ENCODE measurements at places on chromosomes 11 and 22.

GRCh38 chr11:121801394-121801748, 314.6 kb downstream of the BLID start:
- DNase-seq, result no peak

DNA sequence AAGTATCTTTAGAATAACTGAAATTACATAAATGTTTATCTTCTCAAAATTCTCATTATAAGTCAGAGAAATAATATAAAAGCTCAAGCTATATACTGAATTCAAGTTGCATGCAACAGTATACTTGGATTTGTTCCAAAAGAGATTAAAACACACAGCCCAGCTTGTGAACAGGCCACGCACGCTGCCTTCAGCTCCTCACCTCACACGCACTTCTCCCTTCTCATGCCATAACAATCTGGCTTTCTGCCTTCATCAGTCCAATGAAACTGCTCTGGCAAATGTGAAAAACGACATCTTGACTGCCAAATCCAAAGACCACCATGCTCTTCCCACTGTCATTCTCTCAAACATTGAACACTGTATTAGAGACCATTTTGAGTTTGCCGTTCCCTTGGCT, 22.1 kb downstream of the ATP6V1E1 start:
- DNase-seq, result no peak

DNA sequence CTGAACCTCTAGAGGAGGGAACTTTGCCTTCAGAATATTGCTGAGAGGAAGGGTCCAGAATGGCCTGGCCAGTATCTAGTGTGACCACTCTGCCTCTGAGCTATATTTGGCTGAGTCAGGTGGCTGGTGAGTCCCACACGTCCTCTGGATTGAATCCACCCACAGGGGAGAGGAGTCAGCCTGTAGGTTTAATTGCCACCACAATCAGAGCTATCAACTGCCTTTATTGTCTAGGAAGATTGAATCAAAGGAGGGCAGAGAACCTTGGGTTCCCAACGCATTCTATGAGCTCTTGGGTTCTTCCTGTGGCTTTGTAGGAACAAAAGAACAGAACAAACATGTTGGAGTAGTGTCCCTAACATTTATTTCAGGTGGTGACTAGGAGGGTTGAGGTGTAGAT, 67.7 kb downstream of the ST3GAL4 start:
- DNase-seq, result no peak

DNA sequence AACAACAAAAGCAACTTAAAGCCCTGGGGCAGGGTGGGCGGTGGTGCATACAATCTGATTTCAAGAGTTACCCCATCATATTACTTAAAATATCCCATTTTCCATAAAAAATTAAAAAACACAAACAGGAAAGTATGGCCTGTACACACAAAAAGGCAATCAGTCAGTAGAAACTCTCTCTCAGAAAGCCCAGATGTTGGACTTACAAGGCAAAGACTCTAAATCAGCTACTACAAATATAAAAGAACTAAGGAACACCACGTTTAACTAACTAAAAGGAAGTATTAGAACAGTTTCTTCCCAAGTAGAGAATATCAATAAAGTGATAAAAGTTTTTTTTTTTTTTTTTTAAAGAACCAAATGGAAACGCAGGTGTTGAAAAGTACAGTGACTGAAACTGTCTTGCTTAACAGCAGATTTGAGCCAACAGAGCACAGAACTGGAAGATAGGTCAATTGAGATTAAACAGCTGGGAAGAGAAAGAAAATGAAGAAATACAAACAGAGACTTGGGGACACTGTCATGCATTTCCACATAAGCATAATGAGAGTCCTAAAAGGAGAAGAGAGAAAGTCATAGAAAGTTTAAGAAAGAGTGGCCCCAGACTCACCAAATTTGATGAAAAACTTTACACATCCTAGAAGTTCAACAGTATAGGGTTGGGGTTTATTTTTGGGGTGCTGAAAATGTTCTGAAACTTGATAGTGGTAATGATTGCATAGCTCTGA, 8.6 kb downstream of the SC5D start:
- no peak for DNase-seq

DNA sequence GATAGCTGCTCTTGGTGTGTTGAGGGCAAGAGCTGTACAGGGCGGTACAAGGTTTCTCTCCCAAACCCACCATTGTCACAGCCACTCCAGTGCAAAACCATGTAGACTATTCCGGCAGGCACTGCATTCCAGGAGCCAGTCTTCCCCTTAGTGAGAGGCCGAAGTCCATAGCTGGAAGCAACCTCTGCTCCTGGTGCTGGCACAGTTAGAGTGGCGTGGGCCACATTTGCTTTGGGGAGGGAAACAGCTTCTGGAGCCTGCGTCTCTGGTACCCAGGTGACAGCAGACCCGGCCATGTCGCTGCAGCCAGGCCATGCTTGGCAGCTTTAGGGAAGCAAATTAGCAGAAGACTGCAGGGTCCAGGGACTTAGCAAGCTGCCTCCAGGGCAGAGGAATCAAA, 788.0 kb downstream of the BRD1 start:
- DNase-seq, result no peak

- DNase-seq, result peak; percentile 54
Observed at GRCh38 chr11:17351510-17352176, at the start of gene NCR3LG1. Gene NCR3LG1 (plus strand): TSS chr11:17351800. CDS start chr11:17351970, 170 bp downstream.

- DNase-seq, result no peak
Observed at GRCh38 chr22:29693671-29694070, 26.1 kb upstream of the CABP7 start.

DNA sequence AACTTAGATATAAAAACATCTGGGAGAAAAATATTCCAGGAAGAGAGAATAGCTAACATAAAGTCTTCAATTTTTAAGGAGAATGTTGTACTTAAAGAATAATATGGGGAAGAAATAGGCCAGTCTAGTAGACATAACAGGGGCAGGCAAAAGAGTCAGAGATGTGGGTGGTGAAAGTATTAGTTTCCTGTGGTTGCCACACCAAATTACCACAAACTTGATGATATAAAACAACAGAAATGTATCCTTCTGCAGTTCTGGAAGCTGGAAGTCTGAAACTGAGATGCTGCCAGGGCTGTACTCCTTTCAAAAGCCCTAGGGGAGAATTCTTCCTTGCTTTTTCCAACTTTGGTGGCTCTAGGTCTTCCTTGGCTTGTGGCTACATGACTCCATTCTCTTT, 1309.7 kb downstream of the LRRC4C start:
- no peak for DNase-seq

DNA sequence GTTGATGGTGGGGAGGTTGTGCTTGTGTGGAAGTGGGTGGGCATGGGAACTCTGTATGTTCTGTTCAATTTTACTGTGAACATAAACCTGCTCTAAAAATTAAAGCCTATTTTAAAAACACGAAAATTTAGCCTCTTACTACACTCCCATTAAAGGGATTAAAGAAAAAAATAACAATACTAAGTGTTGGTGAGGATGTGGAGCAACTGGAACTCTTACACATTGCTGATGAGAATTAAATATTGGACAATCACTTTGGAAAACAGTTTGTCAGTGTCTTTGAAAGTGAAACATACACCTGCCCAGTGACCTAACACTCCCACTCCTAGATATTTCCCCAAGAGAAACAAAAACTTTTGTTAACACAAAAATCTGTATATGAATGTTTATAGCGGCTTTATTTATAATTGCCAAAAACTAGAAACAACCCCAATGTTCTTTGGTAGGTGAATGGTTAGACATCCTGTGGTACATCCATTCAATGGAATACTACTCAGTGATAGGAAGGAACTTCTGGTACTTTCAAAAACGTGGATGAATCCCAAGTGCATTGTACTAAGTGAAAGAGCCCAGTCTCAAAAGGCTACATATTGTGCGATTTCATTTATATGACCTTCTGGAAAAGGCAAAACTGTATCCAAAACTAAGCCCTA, 23.5 kb downstream of the LRRC32 start:
- no peak for DNase-seq

- no peak for DNase-seq
Observed at GRCh38 chr11:12669930-12670329, 4.3 kb upstream of the TEAD1 start.

GRCh38 chr11:47161134-47161854, 15.4 kb downstream of the ARFGAP2 start:
- DNase-seq, result peak; percentile 86
